Activated T-cell treated with anti-CD3 and anti-CD28 coated beads for 1 hour (primary cell): ENCODE measurements at places on chromosomes 4 and X.

GRCh38 chr4:54215379-54216077 is 13.6 kb upstream of the PDGFRA start:
- no peak for DNase-seq

- no peak for DNase-seq
Observed at GRCh38 chr4:63906660-63907183, 502.5 kb downstream of the TECRL start.

GRCh38 chrX:19040373-19040772 is 56.5 kb upstream of the PHKA2 start:
- no peak for DNase-seq

- DNase-seq: no peak
Observed at GRCh38 chr4:15653864-15654592, 1.1 kb downstream of the FBXL5 start.
